MCF 10A (cell line): ENCODE measurements at places on chromosomes 1 and 21. TPM values are rescaled to one million over a fixed set of nuclear protein-coding genes. Genes with fewer than 3 reads are reported as not detected.

DNA sequence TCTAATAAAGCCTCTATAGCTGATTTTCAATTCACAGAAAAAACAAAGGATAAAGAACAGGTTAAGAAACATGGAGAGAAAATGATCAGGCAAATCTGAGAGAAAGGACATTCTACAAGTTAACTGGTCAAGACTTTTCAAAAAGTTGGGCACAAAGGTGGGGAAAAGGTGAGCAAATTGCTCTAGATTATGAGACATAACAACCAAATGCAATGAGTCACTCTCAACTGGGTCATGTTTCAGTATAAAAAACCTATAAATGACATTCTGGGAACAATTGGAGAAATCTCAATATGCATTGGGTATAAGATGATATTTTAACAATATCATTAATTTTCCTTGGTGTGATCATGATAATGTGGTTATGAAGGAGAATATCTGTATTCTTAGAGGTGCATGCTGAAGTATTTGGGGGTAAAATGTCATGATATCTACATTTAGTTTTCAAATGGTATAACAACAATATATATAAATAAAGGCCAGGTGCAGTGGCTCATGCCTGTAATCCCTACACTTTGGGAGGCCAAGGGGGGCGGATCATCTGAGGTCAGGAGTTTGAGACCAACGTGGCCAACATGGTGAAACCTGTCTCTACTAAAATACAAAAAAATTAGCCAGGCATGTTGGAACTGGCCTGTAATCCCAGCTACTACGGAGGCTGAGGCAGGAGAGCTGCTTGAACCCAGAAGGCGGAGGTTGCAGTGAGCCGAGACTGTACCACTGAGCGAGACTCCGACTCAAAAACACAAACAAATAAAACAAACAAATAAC is 27.0 kb downstream of the ANKRD13C start:
- peak; percentile 56 for DNase-seq

GRCh38 chr1:98749152-98749756 is 87.7 kb downstream of the SNX7 start:
- peak; percentile 25 for DNase-seq

GRCh38 chr1:91769742-91770141 is 116.2 kb downstream of the TGFBR3 start:
- no peak for DNase-seq

- no peak for DNase-seq
These were observed 27.5 kb downstream of the SPAG17 start for GRCh38 chr1:118157506-118157905.

DNA sequence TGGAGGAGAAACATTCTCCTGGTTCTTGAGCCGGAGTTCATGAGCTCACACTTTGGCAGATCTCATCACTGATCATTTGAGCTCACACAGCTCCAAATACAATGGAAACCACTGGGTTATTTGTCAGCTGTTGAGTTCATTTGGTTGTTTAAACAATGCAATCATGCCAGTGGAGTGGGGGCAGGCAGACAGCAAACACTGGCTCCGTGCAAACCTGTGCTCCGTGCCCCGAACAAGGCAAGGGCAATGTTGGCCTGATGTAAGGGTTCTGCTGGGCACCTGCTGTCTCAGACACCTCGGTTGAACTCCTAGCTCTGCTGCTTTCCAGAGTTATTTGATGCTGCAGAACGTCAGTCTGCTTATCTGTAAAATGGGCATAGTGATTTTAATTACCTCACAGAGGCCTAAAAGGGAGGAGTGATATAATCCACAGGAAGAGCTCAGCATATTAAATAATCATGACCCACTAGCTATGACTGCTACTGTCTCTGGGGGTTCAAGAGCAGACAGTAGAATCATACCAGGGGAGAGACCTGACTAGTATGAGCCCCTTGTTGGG is 20.0 kb upstream of the CLIC6 start:
- DNase-seq = no peak

- no peak for DNase-seq
These were observed 39.3 kb upstream of the WLS start for GRCh38 chr1:68271596-68271995.

GRCh38 chr1:12150456-12151200 is 16.2 kb upstream of the TNFRSF1B start:
- no peak for DNase-seq

DNA sequence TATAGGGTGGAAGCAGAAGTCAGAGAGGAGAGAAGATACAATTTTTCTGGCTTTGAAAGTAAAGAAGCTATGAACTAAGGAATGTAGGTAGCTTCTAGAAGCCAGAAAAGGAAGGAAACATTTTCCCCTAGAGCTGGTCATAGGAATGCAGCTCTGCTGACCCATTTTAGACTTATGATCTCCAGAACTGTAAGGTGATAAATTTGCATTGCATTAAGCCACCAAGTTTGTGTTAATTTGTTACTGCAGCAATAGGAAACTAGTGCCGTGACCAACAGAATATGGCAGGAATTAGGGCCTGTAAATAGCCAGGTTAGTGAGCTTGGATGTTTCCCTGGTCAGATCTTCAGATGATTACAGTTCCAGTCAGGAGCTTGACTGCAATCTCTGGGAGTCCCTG is 244.3 kb upstream of the C1orf105 start:
- no peak for DNase-seq

DNA sequence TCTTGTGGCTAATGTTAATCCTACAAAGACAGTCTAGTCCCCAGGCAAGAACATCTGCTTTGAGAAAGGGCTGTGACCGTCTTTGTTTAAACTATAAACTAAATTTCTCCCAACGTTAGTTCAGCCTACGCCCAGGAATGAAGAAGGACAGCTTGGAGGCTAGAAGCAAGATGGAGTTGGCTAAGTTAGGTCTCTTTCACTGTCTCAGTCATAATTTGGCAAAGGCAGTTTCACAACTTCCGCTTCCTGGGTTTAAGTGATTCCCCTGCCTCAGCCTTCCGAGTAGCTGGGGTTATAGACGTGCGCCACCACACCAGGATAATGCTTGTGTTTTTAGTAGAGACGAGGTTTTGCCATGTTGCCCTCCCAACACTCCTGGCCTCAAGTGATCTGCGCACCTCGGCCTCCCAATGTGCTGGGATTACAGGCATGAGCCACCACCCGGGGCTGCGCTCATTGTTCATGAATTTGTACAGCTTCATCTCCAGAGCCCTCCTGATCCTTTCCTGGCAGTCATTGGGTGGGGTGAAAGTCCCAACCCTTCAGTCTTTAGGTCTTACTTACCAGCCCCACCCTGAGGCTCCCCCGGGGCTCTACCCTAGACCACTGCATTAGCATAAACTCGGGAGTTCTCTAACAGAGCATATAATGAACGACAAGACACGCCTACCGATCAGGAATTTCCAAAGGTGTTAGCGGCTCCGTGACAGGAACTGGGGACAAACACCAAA is 4.9 kb upstream of the MASP2 start:
- no peak for DNase-seq

Gene CD34
- total RNA-seq = 0.52 TPM in 1 of 2 replicates, not detected in the other

Gene APCS
- total RNA-seq = not detected in 2 replicates
